Activated naive CD8-positive, alpha-beta T cell treated with anti-CD3 and anti-CD28 coated beads, Interleukin-2, amount 50 U/mL, for 24 hours (primary cell): ENCODE measurements at places on chromosomes 7 and 10.

GRCh38 chr7:128902761-128903585, 7.5 kb downstream of the KCP start:
- no peak overlapping the region for H3K27ac ChIP-seq
- H3K36me3 ChIP-seq: peaks cover 3% of the 10 kb centered on the region
- H3K4me3 ChIP-seq: no peak overlapping the region
- H3K27me3 ChIP-seq: peaks cover 18% of the 10 kb centered on the region
- H3K4me1 ChIP-seq: no peaks in the 10 kb centered on the region
- DNase-seq: no peak

DNA sequence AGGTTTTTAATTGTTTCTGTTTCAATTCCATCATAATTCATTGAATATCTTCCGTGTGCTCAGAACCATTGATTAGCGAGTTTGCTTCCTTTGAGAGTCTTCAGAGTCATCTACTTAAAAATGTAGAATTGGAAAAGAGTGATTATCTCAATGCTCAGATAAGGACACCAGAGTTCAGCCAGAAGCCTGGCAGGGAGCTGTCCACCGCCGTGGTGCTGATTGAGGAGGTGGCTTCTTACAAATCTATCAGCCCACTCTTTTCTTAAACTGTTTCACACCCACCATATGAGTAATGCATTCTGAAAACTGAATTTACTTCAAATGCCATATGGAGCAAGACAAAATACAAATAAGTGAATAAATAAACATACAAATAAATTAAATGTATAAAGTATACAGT, 79.3 kb downstream of the INSYN2A start:
- H3K27ac ChIP-seq: no peak overlapping the region
- DNase-seq: peak; percentile 31
- no peaks in the 10 kb centered on the region for H3K4me1 ChIP-seq

GRCh38 chr10:119762805-119763798, 37.3 kb downstream of the INPP5F start:
- H3K4me1 ChIP-seq: peaks cover 11% of the 10 kb centered on the region
- no peak for DNase-seq
- no peaks in the 10 kb centered on the region for H3K27me3 ChIP-seq
- H3K36me3 ChIP-seq: peaks cover 3% of the 10 kb centered on the region

DNA sequence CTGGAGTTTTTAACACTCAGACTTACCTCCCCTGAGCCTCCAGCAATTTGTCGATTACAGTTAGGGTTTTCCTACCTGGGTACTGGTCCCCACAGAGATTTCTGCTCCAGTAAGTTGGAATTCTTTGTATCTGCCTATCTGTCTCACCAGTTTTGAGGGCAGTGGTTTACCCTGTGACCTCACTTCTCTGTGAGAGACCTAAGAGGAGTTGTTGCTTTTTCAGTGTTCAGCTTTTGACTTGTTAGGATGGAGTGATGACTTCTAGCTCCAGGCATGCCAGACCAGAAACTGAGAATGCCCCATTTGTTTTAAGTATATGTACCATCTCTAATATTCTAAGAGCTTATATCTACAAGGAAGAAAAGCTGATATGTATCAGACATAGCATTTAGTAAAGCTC, 42.9 kb downstream of the CSGALNACT2 start:
- no peak overlapping the region for H3K4me3 ChIP-seq
- no peak for DNase-seq
- no peaks in the 10 kb centered on the region for H3K4me1 ChIP-seq
- H3K36me3 ChIP-seq: peaks cover 65% of the 10 kb centered on the region

DNA sequence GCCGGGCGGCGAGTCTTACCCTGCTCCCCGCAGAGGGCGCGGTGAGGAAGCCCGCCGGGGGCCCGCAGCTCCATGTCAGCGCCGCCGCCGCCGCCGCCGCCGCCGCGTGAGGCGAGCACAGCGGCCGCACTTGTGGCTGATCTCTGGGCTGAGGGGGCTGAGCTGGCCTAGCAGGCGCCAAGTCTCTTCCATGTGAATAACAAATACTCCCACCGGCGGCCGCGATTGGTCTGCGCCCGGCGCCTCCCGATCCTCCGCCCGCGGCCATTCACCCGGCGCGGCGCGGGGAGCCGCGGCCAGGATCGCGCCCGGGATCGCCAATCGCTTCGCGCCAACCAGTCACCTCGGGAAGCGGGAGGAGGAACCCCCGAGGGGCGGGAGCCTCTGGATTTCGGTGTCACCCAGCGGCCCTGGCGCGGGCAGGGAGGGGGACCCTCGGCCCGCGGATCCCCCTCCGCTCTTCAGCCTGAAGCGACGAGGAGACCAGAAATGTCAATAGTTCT, at the start of gene GRM8:
GRM8 (minus strand) TSS at position 164 of the 503 bp plus-strand sequence.
- DNase-seq: peak; percentile 21
- peaks cover 78% of the 10 kb centered on the region for H3K27me3 ChIP-seq
- H3K36me3 ChIP-seq: no peaks in the 10 kb centered on the region
- peak within 1 kb of the TSS; percentile 75 for H3K4me3 ChIP-seq

- no peak overlapping the region for H3K4me3 ChIP-seq
- peaks cover 7% of the 10 kb centered on the region for H3K27me3 ChIP-seq
- H3K36me3 ChIP-seq: no peaks in the 10 kb centered on the region
Observed at GRCh38 chr7:95376632-95377400, 19.4 kb downstream of the PON3 start.

- no peak overlapping the region for H3K4me3 ChIP-seq
- no peaks in the 10 kb centered on the region for H3K36me3 ChIP-seq
- DNase-seq: no peak
- no peaks in the 10 kb centered on the region for H3K27me3 ChIP-seq
Observed at GRCh38 chr10:105793071-105793470, 1152.0 kb downstream of the SORCS3 start.

- no peak overlapping the region for H3K4me3 ChIP-seq
- peak overlapping the region; percentile 78 for H3K27ac ChIP-seq
- peaks cover 93% of the 10 kb centered on the region for H3K4me1 ChIP-seq
- H3K27me3 ChIP-seq: no peaks in the 10 kb centered on the region
Observed at GRCh38 chr10:71754562-71754961, 18.8 kb downstream of the VSIR start.

DNA sequence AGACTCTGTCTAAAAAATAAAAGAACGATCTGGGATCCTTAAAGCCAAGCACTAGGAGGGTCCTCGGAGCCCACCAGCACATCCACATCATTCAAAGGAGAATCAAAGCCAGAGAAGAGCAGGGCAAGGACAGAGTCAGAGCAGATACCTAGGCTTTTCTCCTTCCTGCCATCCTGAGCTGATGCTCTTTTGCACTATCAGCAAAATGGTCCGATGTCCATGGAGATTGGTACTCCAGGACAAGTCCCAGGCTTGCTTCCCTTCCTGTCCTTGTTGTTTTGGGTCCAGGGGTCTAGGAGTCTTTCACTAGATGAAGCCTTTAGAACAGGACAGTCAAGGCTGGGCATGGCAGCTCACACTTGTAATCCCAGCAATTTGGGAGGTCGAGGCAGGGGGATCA, 58.0 kb upstream of the ELN start:
- H3K4me3 ChIP-seq: no peak overlapping the region
- no peaks in the 10 kb centered on the region for H3K36me3 ChIP-seq
- no peaks in the 10 kb centered on the region for H3K27me3 ChIP-seq
- H3K4me1 ChIP-seq: peaks cover 3% of the 10 kb centered on the region
- H3K27ac ChIP-seq: no peak overlapping the region

DNA sequence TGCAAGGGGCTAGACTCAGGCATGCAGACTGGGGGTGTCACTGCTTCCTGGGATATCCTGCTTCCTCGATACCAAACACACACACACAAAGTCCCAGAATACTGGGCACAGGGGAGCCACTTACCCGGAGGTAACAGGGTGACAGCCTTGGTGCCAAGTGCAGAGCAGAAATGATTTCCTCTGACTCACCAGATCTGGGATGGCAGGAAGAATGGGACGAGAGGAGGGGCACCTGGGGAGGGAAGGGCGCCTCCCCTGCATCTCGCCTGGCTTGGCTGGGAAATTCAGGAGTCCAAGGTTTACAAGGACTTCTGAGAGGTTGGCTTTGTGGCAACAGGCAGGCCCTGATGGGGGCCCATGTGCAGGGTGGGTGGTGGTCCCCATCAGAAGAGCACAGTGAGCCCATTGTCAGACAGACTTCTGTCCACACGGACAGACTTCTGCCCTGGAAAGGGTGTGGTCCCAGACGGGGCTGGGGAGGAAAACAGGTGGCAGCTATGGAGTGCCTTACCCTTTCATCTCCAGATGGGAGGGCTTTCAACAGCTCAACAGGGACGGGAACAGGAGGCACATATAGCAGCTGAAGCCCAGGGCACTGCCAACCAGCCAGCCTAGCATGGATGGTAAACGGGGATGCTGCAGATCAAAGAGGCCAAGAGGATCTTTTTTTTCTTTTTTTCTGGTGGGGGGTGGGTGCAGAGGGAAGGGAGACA, 9.7 kb upstream of the CCL24 start:
- H3K4me1 ChIP-seq: no peaks in the 10 kb centered on the region
- H3K27me3 ChIP-seq: peaks cover 4% of the 10 kb centered on the region
- H3K4me3 ChIP-seq: no peak overlapping the region
- DNase-seq: no peak

DNA sequence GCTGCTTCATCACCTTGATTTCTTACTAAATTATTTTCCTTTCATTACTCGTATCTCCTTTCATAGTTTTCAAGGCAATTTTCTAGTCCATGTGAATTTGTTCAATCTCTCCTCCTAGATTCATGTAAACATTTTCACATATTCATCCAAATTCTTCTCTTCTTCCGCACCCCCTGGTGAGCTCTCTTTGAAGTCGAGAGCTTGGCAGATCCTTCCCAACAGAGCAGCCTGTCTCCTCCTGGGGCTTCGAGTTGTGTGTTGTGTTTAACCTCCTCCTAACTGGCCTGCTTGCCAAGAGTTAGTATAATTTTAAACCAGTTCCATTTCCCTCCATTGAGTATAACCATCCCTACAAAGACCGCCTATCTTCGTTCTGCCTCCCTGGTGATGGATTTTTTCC, 272.4 kb upstream of the CELF2 start:
- peaks cover 6% of the 10 kb centered on the region for H3K27me3 ChIP-seq
- no peak overlapping the region for H3K4me3 ChIP-seq
- no peak for DNase-seq
- H3K36me3 ChIP-seq: no peaks in the 10 kb centered on the region
- H3K4me1 ChIP-seq: no peaks in the 10 kb centered on the region
- H3K27ac ChIP-seq: no peak overlapping the region

DNA sequence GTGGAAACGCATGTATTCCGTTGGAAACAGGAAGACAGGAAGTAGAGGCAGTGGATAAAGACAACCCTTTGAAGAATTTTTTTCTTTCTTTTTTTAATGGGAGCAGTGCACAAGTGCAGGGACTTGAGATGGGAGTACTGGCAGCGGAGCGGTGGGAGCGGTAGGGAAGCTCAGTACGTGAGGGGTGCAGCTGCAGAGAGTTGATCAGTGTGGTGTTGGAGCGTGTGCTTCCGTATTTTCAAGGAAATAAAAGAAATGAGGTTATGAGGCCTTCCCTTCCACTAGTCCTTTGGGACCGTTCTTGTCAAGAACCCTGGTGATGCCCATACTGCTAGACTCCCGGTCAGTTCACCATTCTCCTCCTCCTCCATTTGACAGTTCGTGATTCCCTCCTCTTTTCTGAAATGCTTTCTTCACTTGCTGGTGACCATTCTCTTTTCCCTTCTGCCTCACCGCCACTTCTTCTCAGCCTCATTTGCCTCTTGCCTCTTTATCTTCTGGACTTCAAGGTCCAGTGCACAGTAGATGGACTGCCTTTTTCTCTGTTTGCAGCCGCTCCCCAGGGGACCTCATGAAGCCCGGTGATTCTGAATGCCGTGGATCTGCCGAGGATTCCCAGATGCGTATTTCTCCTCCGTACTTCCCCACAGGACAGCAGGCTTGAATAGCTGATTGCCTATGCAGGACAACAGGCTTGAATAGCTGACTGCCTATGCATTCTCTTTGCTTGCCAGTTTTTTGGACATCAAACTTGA, 39.1 kb upstream of the TMEM236 start:
- DNase-seq: no peak
- H3K27me3 ChIP-seq: no peaks in the 10 kb centered on the region
- no peak overlapping the region for H3K4me3 ChIP-seq

- H3K27me3 ChIP-seq: no peaks in the 10 kb centered on the region
- H3K27ac ChIP-seq: no peak overlapping the region
- H3K4me3 ChIP-seq: no peak overlapping the region
- no peaks in the 10 kb centered on the region for H3K4me1 ChIP-seq
- peaks cover 49% of the 10 kb centered on the region for H3K36me3 ChIP-seq
Observed at GRCh38 chr10:70212879-70213278, 20.4 kb downstream of the PPA1 start.

DNA sequence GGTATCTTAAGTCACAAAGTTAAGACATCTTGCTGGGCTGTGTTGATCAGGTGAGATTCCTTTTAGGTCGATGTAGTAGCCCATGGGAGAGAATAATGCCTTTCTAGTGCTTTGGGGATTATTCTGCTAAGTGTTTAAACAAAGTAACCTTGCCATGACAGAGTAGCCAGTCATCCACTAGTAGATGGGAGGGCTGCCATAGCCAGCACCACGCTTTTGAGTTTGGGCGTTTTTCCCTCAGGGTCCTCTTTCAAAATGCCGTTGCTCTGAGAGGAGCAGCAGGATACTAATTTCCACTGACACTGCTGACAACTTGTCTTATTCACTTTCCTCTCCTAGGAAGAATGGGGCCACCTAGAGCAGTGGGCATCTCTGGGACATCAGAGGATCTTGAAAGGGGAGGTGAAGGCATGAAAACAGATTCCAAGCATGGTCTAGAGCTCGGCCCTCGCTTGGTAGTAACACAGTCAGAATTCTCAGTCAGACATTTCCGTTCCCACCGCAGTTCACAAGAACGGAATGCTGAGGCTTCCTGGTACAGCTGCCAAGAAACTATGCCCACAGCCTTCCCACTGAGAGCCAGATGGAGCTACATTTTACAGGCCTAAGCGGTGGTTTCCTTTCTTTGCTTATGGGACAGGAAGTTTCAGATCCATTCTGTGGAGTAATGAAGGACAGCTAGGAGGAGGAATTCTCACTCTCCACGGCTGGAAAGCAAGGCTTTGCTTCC, 15.3 kb upstream of the RSU1 start:
- no peaks in the 10 kb centered on the region for H3K36me3 ChIP-seq
- H3K27ac ChIP-seq: no peak overlapping the region
- H3K4me1 ChIP-seq: peaks cover 9% of the 10 kb centered on the region

DNA sequence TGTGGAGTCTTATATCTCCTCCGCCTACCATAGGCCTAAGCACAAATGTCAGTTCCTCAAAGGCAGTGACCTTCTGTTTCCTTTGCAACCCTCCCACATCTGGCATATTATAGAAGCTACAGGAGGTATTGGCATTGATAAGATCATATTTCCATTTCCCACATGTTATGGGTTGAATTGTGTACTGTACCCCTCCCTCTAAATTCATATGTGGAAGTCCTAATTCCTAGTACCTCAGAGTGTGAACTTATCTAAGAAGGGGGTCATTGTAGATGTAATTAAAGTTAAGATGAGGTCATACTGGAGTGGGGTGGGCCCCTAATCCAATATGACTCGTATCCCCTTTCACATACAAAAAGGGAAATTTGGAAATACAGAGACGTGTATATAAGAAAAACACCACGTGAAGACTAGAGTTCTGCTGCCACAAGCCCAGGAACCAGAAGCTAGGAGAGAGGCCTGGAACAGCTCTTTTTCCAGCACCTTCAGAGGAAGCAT, 6.1 kb upstream of the LAMB4 start:
- H3K36me3 ChIP-seq: peaks cover 7% of the 10 kb centered on the region
- H3K27ac ChIP-seq: peak overlapping the region; percentile 93
- DNase-seq: no peak
- peaks cover 2% of the 10 kb centered on the region for H3K27me3 ChIP-seq
- peak overlapping the region; percentile 56 for H3K4me3 ChIP-seq
- H3K4me1 ChIP-seq: peaks cover 33% of the 10 kb centered on the region

- DNase-seq: no peak
- no peaks in the 10 kb centered on the region for H3K4me1 ChIP-seq
- peaks cover 2% of the 10 kb centered on the region for H3K27me3 ChIP-seq
- H3K36me3 ChIP-seq: no peaks in the 10 kb centered on the region
- no peak overlapping the region for H3K4me3 ChIP-seq
Observed at GRCh38 chr10:123496996-123497660, 169.0 kb upstream of the GPR26 start.
